ENCODE measurements at places on chromosomes 4 and X.

- peak; percentile 79 for DNase-seq
Observed at GRCh38 chrX:30570505-30570904, 7.1 kb downstream of the TASL start.

GRCh38 chrX:49037883-49038475 lies 5.2 kb downstream of the TFE3 start:
- DNase-seq = no peak

GRCh38 chrX:8980756-8981155 lies 53.2 kb downstream of the FAM9B start:
- no peak for DNase-seq

- no peak for DNase-seq
Observed at GRCh38 chr4:2364654-2365053, 53.8 kb downstream of the ZFYVE28 start.

DNA sequence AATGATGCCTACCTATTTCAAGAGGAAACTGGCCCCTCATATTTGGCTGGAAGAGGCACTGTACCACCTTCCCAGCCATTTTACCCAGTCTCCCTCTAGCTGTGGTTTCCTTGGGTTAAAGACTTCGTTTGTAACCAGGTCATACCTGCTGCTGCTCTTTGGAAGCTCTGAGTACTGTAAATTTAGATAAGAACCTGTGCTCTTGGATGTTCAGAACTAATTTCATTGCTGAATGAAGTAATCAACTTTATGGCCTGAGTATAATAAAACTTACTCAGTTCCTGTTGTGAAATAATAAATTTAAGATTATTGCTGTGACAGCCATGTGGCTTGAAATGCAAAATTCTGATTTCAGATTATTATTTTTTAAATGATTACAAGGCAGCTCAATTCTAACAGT lies 12.2 kb downstream of the MTTP start:
- no peak for DNase-seq

- DNase-seq = no peak
Observed at GRCh38 chr4:94758700-94759399, 1.1 kb downstream of the BMPR1B start.

All from Karpas-422 (cell line).